Left lung (tissue), 14 donors: ENCODE measurements at places on chromosomes 11 and 22. TPM values are rescaled to one million over a fixed set of nuclear protein-coding genes. Genes with fewer than 3 reads are reported as not detected.

DNA sequence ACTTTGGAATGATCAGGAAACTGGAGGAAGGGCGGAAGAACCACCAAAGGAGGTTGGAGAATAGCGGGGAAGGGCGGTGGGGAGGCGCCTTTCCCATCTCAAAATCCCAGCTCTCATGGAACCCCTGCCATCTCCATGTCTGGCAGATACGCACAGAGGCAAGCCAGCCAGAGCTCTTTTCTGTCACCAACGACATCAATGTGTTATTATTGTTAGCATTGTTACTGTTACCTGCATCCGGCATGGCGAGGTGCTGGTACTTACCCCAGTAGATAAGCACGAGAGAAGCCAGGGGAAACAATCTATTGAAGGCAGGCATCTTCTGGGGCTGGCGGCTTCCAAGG lies 969 bp downstream of the SCN3B start:
- H3K27me3 ChIP-seq = peaks cover 89% of the 10 kb centered on the region
- DNase-seq = no peak
- peak overlapping the region; percentile 52 for H3K4me3 ChIP-seq
- no peaks in the 10 kb centered on the region for H3K36me3 ChIP-seq
- H3K27ac ChIP-seq = no peak overlapping the region

DNA sequence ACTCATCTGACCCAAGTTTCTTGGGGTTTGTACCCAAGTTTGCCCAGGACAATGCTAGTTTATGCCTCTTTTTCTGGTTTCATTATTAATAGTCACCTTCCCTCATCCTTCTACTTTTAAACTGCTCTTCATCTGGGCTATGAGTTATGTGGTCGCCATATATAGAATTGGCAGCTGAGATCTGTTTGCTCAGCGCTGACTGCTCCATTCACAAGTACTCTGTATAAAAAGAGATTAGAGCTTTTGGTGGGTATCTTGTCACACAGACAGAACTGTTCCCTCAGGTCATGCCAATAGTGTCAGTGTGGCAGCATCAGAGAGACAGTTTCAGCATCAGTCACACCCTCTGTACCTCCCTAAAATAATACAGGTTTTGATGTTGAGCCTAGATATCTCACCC lies 326.0 kb downstream of the RAB38 start:
- H3K36me3 ChIP-seq = no peaks in the 10 kb centered on the region
- no peak overlapping the region for H3K4me3 ChIP-seq
- H3K27ac ChIP-seq = no peak overlapping the region
- no peaks in the 10 kb centered on the region for H3K27me3 ChIP-seq

DNA sequence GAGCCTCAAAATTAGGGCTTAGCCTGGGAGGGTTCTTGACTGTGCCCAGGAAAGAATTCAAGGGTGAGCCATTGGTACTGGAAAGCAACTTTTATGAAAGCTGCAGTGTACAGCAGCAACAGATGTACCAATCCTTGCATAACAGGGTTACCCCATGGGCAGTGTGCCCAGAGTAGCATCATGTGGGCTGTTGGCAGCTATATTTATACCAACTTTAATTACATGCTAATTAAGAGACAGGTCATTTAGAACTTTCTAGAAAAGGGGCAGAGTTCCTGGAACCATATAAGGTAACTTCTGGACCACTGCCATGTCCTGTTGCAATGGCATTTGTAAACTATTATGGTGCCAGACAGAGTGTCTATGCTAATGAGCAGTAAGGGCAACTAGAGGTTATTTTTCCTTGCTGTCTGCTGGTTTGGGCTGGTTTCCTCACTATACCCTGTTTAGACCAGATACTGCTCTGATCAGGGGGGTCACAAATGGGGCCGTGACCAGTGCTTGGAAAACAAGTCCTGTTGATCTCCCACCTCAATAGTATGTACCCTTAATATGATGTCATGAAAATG lies 1120.5 kb upstream of the RAG2 start:
- no peak for DNase-seq
- H3K27ac ChIP-seq = no peak overlapping the region
- no peak overlapping the region for H3K4me3 ChIP-seq
- no peaks in the 10 kb centered on the region for H3K4me1 ChIP-seq
- no peaks in the 10 kb centered on the region for H3K27me3 ChIP-seq

DNA sequence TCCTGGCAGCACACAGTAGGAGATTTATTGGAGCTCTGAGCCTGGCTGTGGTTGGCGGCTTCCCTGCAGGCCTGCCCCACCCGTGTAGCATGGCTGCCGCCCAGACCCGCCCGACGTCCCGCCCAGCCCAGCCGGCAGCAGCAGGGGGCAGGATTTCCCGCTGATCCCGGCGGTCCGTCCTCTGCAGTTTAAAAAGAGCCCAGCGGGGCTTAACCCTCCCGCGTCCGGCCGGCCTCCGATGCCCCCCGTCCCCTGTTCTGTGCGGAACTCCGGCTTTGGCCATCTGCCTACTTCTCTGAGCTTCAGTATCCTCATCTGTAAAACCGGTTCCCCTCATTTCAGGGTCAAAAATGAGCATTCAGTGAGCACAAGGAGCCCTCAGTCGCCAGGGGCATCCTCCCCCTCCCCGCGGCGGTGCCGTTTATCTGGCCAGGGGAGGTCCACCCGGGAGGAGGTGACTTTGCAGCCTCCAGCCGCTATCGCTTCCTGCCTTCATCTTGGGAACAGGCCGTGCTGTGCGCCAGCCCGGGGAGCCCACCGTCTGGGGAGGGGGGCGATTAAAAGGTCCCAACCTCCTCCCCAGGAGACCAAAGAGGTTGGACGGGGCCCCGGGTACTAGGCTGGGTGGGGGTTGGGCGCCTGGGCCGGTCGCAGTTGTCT lies at the start of gene GAS2L1:
GAS2L1 (plus strand) TSS at position 476 of the 660 bp plus-strand sequence. CDS start 1,456 bp downstream, outside the sequence.
- peaks cover 41% of the 10 kb centered on the region for H3K4me1 ChIP-seq
- peak within 1 kb of the TSS; percentile 83 for H3K27ac ChIP-seq
- H3K27me3 ChIP-seq = no peaks in the 10 kb centered on the region
- H3K36me3 ChIP-seq = no peaks in the 10 kb centered on the region

- peaks cover 12% of the 10 kb centered on the region for H3K4me1 ChIP-seq
- H3K4me3 ChIP-seq = no peak within 1 kb of the TSS
- DNase-seq = peak; percentile 55
- no peak within 1 kb of the TSS for H3K27ac ChIP-seq
- no peaks in the 10 kb centered on the region for H3K36me3 ChIP-seq
These were observed at the start of gene TEX12 for GRCh38 chr11:112167145-112167544. Gene TEX12 (plus strand): TSS chr11:112167372. CDS start chr11:112169269, 1,897 bp downstream.

The SSTR3 gene
- not detected for total RNA-seq

DNA sequence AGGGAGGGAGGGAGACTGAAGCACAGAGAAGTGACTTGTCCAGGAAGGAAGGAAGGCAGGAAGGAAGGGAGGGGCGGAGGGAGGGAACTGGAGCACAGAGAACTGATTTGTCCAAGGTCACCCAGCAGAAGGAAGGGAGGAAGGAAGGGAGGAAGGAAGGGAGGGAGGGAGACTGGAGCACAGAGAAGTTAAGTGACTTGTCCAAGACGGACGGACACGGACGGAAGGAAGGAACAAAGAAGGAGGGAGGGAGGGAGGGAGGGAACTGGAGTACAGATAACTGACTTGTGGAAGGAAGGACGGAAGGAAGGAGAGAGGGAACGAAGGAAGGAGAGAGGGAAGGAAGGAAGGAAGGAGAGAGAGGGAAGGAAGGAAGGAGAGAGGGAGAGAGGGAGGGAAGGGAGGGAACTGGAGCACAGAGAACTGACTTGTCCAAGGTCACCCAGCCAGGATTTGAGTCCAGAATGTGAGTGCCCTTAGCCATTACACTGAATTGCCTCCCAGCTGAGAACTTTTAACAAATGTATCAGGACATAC lies 1.5 kb downstream of the SLC35F2 start:
- DNase-seq = no peak
- H3K27me3 ChIP-seq = no peaks in the 10 kb centered on the region
- H3K36me3 ChIP-seq = no peaks in the 10 kb centered on the region
- H3K4me1 ChIP-seq = peaks cover 3% of the 10 kb centered on the region

- no peak overlapping the region for H3K27ac ChIP-seq
- peaks cover 7% of the 10 kb centered on the region for H3K4me1 ChIP-seq
- no peak overlapping the region for H3K4me3 ChIP-seq
- DNase-seq = no peak
These were observed 38.2 kb downstream of the CYB5R2 start for GRCh38 chr11:7635137-7635536.

DNA sequence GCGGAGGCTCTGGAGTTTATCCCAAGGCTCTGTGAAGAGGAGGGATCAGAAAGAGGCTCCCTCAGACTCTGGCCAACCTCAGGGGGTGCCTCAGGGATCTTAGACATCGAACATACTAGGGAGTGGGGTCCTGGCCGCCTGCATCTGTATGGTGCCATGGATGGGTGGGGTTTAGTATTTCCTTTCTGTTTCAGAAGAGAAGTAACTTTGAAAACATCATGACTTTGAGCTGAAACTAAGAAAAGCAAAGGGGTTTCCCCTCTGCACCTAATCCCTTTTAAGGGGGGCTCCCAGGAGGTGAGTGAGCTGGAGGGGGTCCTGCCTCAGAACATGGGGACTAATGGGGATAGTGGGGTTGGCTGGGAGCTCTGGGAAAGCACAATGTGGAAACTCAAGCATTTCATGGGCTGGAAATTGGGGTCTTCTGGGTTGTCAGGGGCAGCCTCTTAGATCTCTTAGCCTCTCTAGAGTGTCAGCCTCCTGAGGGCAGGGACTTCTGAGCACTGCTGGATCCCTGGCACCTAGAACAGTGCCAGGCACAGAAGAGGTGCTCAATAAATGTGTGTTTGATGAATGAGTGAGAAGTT lies 11.8 kb upstream of the SSTR3 start:
- H3K4me3 ChIP-seq = no peak overlapping the region
- DNase-seq = peak; percentile 29
- H3K27me3 ChIP-seq = no peaks in the 10 kb centered on the region
- H3K27ac ChIP-seq = no peak overlapping the region
- peaks cover 8% of the 10 kb centered on the region for H3K4me1 ChIP-seq

DNA sequence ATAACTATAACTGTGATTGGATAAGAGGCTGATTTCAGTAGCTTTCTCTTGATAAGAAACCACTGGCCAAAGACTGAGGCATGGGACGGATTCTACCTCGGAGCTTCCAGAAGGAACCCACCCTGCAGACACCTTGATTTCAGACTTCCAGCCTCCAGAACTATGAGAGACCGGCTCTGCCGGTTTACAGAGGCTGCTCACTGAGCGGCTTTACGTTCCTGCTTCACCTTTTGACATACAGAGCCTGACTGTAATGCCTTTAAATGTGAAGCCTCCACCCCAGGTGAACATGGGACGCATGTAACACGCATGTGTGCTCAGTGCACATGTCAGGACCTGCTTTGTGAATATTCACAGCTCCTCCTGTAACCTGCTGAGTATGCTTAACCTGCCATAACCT lies 361.5 kb downstream of the CTTN start:
- H3K27me3 ChIP-seq = peaks cover 17% of the 10 kb centered on the region
- no peak for DNase-seq
- no peak overlapping the region for H3K27ac ChIP-seq
- no peak overlapping the region for H3K4me3 ChIP-seq
- H3K36me3 ChIP-seq = no peaks in the 10 kb centered on the region

DNA sequence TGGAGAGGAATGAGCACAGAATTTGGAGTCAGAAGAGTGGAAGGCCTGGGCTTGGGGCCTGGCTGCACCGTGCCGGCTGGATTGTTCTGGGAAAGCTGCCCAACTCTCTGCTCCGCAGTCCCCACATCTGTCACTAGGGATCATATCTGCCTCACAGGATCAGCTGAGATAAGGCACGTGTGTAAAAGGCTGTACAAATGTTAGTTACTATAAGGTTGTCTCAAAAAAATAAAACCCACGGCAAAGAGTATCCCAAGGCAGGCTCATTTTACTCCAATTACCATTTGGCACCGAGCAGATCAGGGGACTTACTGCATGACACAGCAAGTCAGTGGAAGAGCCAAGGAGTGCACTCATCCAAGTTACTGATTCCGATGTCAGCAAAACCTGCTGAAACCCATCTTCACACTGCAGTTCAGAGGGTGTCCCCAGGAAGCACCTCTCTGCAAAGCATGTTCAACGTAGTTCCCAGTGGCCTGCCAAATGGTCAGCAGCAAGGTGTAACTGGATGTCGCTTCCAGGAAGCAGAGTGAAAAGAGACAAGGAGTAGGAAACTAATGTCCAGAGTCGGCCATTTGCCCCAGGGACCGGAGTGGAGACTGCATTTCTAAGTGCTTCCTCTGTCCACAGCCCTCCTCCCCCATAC lies 18.1 kb upstream of the MRTFA start:
- DNase-seq = no peak
- H3K4me1 ChIP-seq = peaks cover 9% of the 10 kb centered on the region
- H3K4me3 ChIP-seq = no peak overlapping the region
- peak overlapping the region; percentile 42 for H3K27ac ChIP-seq
- no peaks in the 10 kb centered on the region for H3K36me3 ChIP-seq

DNA sequence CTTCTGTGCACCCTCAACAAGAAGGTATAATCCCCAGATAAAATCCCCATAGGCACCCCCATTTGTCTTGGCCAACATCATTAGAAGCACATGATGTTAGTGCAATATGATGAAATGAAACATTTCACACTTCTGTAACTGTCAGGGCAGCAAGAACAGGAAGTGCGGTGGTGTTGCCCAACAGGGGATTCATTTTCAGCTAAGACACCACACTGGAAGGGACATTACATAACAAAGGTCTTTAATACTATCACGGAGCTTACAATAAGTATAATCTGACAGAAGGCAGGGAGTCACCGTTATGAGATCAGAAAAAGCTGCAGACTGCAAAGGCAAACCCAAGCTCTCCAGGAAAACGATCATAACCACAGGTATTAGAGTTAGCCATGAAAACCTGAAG lies 2.0 kb downstream of the OR52W1 start:
- H3K4me1 ChIP-seq = no peaks in the 10 kb centered on the region
- no peaks in the 10 kb centered on the region for H3K27me3 ChIP-seq
- H3K4me3 ChIP-seq = no peak overlapping the region
- no peaks in the 10 kb centered on the region for H3K36me3 ChIP-seq
